ENCODE measurements at places on chromosomes 12 and 14.

DNA sequence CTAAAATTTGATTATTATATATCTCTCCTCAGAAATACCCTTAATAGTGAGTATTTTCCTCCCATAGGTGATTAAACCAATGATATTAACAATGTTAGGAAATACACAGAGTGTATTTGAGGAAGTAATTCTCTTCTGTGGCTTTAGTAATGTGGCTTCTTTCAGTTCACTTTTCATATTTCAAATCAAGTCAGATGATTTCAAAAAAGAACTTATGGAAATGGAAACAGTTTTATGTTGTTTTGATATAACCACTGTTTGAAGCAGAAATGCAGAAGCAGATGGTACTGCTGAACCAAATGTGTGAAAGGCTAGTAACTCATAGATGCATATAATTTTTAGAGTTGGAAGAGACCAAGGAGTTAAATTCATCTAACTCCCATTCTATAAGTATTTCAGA, 1.9 kb upstream of the GPR33 start:
- DNase-seq: no peak

GRCh38 chr12:79119796-79120195, 255.2 kb downstream of the SYT1 start:
- peak; percentile 58 for DNase-seq

GRCh38 chr14:58193542-58193941, 6.4 kb upstream of the ACTR10 start:
- DNase-seq: no peak

GRCh38 chr14:93239869-93240677, 33.0 kb downstream of the UBR7 start:
- DNase-seq: no peak

DNA sequence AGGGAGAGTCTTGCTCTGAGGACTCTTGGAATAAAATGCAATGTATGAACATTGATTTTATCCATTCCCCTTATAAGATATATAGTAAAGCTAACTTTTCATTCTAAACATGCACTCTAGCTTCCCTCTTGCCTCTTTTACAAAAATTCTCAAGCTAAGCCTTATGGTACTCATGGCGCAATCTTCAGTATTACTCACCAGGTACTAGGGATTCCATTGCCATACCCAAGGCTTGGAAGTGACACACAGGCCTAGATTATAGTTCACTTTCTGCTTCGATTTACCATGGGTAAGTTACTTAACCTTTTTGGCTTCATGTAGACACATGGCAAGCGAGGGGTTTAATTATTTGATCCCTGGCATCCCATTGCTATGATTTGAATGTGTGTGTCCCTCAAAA, 331.5 kb downstream of the LRIG3 start:
- no peak for DNase-seq

DNA sequence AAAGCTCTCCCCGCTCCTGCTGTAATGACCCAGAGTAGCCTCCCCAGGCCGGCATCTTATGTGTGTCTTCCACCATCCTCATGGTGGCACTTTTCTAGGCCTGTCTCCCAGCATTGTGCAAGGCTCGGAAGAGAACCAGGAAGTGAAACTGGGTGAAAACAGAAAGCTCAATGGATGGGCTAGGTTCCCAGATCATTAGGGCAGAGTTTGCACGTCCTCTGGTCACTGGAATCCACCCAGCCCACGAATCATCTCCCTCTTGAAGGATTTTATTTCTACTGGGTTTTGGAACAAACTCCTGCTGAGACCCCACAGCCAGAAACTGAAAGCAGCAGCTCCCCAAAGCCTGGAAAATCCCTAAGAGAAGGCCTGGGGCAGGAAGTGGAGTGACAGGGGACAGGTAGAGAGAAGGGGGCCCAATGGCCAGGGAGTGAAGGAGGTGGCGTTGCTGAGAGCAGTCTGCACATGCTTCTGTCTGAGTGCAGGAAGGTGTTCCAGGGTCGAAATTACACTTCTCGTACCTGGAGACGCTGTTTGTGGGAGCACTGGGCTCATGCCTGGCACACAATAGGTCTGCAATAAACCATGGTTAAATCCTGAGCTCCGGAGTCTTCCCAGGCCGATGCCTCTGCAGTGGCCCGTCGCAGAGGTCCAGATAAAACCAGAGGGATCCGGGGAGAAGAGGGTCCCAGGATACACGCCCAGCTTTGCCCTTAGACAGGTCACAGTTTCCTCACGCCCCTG, 15.6 kb downstream of the ACVRL1 start:
- DNase-seq: no peak

DNA sequence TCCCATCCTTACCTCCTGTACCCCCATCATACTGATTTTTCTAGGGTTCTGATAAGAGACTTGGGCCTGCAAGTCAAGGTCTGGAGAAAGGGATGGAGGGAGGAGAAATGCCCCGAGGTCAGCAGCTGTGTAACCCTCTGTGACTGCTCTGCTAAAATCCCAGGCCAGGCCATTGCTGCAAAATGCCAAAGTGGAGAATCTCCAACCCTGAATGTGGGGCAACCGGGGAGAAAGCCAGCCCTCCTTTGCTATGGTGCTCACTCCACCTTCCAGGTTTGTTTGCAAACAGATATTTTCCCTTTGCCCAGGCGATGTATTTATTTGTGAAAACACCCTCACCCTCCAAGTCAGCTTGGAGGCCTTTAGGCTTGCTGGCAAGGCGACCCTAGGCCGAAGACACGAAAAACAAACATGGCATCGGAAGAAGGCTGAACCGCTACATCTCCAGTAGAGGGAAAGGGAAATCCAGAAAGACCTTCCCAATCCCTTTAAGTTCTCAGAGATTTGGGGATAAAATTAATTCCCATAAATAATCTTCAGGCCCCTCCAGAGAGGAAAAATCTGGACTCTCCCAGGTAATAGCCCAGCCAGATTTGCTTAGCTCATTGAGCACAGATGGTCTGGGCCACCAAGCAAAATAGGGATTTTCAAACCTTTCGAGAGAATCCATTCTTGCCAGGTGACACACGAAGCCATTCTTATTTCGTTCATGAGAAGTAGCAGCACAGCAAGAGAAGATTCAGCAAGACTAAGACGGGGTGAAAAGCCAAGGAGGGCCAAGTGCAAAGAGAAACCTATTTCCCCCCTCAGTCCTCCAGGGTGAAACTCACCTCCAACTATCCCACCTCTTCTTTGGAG, 1.3 kb upstream of the TBX5 start:
- DNase-seq: no peak

DNA sequence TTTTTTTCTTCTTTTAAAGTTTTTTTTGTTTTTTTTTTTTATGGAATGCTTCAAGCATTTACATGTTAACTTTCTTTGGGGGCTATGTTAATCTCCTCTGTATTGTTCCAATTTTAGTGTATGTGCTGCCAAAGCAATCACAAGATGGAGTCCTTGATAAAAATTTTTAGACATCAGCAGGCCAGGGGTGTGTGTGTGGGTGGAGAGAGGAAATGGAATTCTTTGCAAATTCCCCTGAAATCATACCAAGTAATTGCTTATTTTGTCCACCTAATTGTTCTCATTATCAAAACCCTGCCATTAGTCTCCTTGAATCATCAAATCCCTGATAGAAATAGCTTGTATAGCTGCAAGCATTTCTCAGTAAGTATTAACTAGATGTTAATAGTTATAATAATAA, 21.7 kb downstream of the RNF212B start:
- no peak for DNase-seq

GRCh38 chr12:57037264-57037663, 12.7 kb downstream of the MYO1A start:
- DNase-seq: no peak

GRCh38 chr12:128807161-128807724, 16.5 kb downstream of the SLC15A4 start:
- no peak for DNase-seq

DNA sequence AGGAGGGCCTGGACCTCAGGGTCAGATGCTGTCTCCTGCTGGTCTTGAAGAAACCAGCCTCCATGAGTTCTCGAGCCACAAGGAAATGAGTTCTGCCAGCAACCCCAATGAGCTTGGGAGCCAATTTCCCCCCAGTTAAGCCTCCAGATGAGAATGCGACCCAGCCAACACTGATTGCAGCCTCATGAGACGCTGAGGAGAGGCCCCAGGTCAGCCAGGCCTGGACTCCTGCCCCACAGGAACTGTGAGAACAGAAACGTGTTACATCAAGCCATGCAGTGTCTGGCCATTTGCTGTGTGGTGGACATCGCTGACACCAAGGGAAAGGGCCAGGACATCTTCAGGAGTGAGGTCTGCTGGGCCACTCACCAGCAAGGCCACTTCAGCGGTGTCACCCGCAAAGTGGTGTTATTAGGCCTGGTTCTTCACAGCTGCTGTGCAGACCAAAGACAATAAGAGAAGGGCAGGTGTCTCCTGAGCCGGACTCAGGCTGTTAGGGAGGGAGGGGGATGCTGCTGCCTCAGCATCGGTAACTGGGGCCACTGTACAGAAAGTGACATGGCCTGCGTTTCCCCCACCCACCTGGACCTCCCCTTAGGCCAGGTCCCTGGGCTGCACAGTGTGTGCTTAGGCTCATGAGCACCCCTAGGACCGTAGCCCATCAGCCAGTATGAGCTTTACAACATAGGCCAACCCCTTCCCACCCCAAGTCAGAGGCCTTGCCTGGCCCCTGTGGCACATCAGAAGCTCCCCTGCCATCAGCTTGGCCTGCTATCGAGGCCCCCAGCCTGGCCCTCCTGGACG, 272.4 kb upstream of the RTL1 start:
- no peak for DNase-seq

- DNase-seq: no peak
Measured at GRCh38 chr12:19074700-19075099, 54.8 kb upstream of the PLEKHA5 start.

GRCh38 chr14:39505812-39506211, 73.6 kb upstream of the FBXO33 start:
- no peak for DNase-seq

DNA sequence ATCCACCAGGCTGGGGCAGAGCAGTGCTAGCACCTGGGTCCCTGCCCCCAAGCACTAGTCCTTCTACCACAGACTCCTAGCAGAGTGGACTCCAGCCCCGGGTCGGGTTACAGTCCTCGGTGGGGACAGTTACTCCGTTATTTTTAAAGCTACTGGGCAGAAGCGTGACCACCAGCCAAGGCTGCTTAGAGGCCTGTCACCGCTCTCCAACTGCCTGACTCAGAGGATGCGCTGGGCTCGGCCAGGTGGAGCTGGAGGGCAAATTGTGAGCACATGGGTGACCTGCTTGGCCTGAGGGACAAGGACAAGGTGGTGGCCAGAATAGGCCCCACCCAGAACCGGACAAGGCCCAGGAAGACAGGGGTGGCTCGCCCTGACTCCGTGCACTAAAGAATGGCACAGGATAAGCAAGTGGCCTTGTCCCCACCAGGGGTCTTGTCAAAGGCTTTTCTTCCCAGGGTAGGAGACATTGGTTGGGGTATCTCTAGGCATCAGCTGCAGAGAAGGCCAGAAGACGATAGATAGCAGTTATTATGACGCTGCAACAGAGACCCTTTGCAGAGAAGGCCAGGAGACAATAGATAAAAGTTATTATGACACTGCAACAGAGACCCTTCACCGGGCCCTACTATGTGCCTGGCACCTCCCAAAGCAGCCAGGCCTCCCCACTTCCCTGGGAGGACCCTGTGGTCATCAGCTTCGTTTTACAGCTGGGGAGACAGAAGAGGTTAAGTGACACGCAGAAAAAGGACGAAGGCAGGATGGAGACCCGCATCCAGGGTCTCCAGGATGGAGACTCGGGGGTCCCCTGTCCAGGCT, 1.6 kb downstream of the ABCB9 start:
- no peak for DNase-seq

GRCh38 chr12:49838973-49839633, 3.8 kb downstream of the BCDIN3D start:
- no peak for DNase-seq

DNA sequence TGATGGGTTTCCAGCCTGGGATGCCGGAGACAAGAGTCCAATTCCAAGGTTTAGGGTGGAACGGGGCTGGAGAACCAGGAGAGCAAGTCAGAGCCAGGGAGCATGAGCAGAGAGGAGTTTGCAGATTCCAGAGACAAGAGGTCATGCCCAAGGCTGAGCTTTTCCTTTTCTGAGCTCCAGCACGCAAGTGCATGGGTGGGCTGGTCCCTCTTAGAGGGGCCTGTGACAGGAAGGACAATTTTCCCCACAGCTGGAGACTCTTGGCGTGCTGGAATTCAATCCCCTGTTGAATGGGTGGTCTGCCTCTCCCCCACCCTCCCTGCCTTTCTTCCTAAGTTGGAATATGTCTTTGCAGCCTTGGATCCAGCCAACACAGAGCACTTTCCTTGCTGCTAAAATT, 431.9 kb downstream of the BCL11B start:
- DNase-seq: no peak

GRCh38 chr12:1696800-1697199, 5.9 kb downstream of the ADIPOR2 start:
- DNase-seq: no peak

GRCh38 chr12:6376079-6376869, 911 bp upstream of the SCNN1A start:
- peak; percentile 87 for DNase-seq

GRCh38 chr12:52713960-52714886, 10.9 kb upstream of the KRT77 start:
- DNase-seq: peak; percentile 79

Measured in iPS-NIHi11 (cell line).